Peyer's patch (tissue), 4 donors: ENCODE measurements at places on chromosomes 13 and 19.

GRCh38 chr13:81986308-81986707 is 1645.4 kb upstream of the SPRY2 start:
- DNase-seq: no peak

DNA sequence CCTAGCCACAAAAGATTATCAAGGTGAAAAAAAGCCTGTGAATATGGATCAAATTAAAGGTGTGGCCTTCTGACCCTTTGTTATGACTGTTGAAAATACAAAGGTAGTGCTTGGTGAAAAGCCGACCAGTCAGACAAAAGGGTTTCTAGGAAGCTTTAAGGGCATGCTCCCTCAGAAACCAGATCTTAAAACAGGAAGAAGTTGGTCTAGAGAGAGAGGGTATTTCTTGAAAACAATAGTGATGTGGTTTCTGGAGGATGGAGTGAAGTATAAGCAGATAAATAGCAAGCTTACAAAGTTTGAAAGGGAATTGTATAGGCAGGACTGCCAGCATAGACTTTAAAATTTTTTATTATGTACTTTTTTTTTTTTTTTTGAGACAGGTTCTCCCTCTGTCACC is 5.0 kb upstream of the EID2 start:
- DNase-seq: no peak

DNA sequence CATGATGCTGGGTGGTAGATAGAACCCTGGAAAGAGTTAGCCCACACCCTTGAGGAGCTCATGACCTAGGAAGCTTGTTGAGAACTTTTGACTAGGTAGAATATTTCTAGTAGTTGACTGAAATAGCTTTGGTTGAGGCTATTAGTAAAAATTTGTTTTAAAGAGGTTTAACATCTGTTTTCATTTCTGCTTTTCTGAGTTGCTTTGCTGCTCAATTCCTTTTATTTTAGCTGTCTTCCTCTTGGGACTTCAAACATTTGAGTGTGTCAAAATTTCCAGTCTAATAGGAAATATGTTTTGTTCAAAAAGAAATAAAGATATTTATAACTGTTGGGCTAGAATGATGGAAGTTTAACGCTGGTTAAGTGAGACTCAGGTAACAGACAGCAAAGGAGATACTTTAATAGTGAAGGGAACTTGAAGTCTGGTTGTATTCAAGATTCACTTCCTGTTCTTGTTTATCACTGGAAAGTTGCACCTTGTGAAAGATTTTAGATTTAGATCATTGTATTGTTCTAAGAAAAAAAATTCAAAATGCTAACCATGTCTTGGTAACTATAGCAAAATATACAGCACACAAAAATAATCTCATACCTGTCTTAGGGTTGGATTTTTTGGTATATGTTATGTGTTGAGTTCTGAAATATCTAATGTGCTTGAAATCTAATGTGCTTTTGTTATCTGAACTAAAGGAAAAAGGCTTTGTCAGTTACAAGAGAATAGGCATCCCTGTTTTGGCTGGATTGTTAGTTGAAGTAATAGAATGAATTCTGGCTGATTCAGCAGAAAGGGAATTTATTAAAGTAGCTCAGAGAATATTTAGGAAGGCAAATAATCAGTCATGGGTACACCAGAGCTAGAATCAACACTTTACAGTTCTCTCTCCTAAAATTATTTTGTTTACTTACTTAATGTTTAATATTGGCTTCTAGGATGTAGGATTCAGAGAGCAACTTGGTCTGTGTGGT is 24.4 kb upstream of the GPR18 start:
- DNase-seq: no peak

- DNase-seq: no peak
Measured at GRCh38 chr19:38989066-38989605, 13.6 kb upstream of the FBXO17 start.

DNA sequence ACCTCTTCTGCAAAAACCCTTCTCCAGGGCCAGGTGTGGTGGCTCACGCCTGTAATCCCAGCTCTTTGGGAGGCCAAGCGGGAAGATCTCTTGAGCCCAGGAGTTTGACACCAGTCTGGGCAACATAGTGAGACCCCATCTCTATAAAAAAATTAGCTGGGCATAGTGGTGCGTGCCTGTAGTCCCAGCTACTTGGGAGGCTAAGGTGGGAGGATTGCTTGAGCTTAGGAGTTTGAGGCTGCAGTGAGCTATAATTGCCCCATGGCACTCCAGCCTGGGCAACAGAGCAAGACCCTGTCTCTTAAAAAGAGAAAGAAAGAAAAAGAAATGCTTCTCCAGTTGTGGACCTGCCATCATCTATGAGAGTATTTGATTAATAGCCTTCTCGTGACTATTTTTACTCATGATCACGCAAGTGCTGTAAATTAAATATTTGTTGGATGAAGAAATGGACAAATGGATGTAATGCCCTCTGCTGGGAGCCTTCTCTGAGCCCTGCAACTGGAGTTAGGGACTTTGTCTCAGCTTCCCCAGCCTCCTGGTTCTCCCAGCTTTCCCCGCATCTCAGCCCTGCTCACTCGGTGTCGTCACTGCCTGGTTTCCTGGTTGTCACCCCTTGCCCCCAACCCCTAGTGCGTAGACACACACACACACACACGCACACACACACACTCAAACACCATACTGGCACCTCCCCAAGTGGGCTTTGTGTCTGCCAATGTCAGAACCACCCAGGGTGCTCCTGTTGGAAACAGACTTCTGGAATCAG is 12.2 kb downstream of the WIZ start:
- no peak for DNase-seq

- no peak for DNase-seq
Measured at GRCh38 chr19:33562636-33563035, 41.0 kb upstream of the PEPD start.
